ENCODE measurements at places on chromosomes 5 and 9.
A peak's percentile ranks its signal among the peaks of the same experiment; 100 is the strongest.

GRCh38 chr9:106066940-106067524 is 372.7 kb downstream of the TMEM38B start:
- no peak for DNase-seq

GRCh38 chr9:127758843-127759242 is 19.6 kb downstream of the SH2D3C start:
- DNase-seq: no peak

DNA sequence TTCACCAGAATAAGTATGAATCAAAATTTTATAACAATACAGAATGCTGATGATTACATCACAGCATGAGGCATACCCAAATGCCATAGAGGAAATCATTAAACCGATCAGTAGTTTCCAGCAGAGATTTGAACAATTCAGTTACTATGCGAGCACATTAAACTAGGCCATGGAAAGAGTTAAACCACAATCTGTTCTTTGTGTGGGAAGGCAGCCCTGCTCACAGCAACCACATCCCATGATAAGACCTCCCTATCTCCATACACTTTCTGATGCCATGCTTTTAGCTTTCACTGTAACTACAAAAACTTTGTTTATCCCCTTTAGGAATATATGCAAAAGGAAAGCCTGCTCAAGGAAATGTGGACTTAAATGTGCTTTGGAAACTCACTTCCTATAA is 4.5 kb downstream of the NFIB start:
- DNase-seq: no peak

DNA sequence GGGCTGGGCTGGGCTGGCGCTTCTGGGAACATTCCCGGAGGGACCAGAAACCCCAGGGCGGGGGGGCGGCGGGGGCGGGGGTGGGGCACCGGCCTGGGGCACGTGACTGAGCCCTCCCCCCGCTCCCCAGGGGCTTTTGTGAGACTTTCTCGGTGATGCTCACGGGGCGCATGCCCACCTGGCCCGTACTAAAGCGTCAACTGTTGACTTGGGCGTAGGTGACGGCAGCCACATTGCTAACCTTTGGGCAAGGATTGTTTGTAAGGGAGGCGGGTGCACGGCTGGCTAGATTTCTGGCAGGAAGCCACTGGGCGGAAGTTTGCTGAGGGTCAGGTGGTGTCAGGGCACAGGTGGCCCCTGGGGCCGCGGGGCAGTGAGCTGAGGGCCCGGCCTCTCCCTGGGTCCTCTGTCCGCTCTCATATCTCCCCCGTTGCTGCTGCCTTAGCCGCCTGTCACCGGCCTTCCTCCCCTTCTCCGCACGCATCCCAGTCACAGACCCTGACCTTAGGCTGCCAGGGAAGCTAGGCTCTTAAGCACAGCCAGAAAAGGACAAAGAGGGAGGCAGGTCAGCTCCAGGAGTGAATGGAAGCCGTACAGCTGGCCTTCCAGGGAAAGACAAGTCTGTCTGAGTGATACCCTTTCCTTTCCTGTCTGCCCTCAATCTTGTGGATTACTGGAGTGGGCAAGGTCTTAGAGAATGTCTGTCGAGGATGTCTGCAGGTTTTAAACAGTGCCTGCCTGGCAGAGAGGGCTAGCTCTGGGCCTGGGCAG is 812 bp downstream of the CACFD1 start:
- DNase-seq: peak; percentile 95

- DNase-seq: no peak
Observed at GRCh38 chr9:107481035-107481434, 8.5 kb downstream of the KLF4 start.

- DNase-seq: no peak
Observed at GRCh38 chr9:82491604-82492003, 503.0 kb downstream of the SPATA31D1 start.

DNA sequence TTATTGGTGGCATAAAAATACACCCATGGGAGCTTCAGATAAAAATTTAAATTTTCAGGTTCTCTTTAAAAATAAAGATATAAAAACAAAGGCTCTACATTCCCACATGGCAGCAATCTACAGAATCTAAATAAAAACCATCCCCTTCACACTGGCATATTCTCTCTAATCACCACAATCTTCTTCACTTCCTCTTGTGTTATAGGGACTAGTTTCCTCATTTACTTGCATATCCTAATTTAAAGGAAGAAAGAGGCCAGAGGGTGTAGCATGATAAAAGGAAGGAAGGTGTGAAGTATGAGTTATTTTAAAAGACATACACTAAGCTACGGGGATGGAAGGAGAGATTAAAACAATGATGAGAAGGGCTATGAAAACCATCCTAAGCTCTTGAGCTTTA is 390.5 kb downstream of the ZNF608 start:
- no peak for DNase-seq

- no peak for DNase-seq
Observed at GRCh38 chr9:70486127-70486526, 71.7 kb upstream of the KLF9 start.

DNA sequence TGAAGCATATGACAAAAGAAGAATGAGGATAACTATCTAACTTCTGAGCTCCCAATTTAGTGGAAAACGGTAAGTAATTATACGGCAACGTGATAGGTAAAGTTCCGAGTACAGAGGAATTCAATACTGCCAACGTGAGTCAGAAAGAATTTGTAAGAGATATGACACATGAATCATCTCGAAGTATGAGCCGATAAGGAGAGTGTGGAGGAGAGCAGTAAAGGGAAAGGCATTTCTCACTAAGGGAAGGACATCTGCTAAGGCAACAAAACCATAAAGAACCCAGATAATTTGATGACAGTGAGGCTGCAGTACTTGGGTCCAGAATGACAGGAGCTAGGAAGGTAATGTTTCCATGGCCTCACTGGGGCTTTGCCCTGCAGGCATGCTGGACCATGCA is 11.0 kb downstream of the MPDZ start:
- DNase-seq: no peak

GRCh38 chr9:115650768-115651167 is 502.8 kb upstream of the PAPPA start:
- no peak for DNase-seq

GRCh38 chr5:119019949-119020348 is 31.6 kb upstream of the DTWD2 start:
- no peak for DNase-seq

All from HuH-7 (cell line).